ENCODE measurements at places on chromosomes 2 and 18. TPM values are rescaled to one million over a fixed set of nuclear protein-coding genes. Genes with fewer than 3 reads are reported as not detected.

OTOS gene
- not detected for total RNA-seq

SERPINB11 gene
- total RNA-seq, result not detected

UGT1A5 gene
- not detected for total RNA-seq

E2F6 gene
- 5.8 TPM for total RNA-seq

PKDCC gene
- total RNA-seq, result not detected

ZFP36L2 gene
- total RNA-seq, result 144 TPM

THAP4 gene
- 27.0 TPM for total RNA-seq

SLC19A3 gene
- not detected for total RNA-seq

NCK2 gene
- total RNA-seq, result 82.7 TPM

GATA6 gene
- total RNA-seq, result 0.10 TPM
